ENCODE measurements at places on chromosomes 6 and 20.

- no peak for DNase-seq
Observed at GRCh38 chr20:8718279-8718678, 350.6 kb upstream of the PLCB4 start.

GRCh38 chr6:161696801-161697200 is 422.9 kb upstream of the AGPAT4 start:
- no peak for DNase-seq

- no peak for DNase-seq
Observed at GRCh38 chr20:50039706-50040431, 57.1 kb downstream of the SNAI1 start.

DNA sequence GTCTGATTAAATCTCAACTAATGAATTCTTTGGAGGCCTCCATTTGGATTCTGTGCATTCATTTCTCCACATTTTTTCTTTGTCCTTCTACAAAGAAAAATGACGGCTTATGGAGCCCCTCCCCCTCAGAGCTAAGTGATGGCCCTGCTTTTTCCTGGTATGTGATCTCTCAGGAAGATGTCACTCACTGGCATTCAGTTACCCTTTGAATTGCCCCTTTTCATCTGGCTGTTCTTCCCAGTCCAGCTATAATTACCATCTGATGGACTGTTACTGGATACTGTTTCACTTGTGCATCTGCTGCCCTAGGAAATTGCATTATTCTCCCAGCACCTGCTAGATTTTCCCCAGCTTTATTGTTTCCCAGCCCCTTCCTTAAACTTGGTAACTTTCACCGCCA is 151.9 kb downstream of the CFAP61 start:
- no peak for DNase-seq

- DNase-seq, result no peak
Observed at GRCh38 chr6:161257793-161258457, 15.9 kb downstream of the AGPAT4 start.

- DNase-seq, result no peak
Observed at GRCh38 chr6:24584382-24584720, 61.6 kb downstream of the KIAA0319 start.
